ENCODE measurements at places on chromosomes 16 and 17.

- peak; percentile 49 for DNase-seq
Observed at GRCh38 chr16:87278191-87279093, 38.8 kb downstream of the C16orf95 start.

DNA sequence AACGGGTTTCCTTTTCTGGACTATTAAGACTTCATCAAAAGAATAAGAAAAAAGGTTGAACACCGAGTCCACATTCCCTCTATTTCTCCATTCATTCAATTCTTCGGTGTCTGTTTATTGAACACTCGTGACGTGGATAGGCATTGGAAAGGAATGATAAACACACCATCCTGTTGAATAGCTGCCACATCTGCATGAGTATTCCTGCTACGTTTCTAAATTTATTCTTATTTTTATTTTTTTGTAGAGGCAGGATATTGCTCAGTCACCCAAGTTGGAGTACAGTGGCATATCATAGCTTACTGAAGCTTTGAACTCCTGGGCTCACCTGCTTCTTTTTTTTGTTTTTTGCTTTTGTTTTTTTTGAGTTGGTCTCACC, 80.8 kb upstream of the CIBAR2 start:
- DNase-seq = no peak

- DNase-seq = no peak
Observed at GRCh38 chr17:78539781-78540180, 37.4 kb downstream of the DNAH17 start.

- no peak for DNase-seq
Observed at GRCh38 chr16:28180655-28181460, 30.9 kb downstream of the XPO6 start.

- DNase-seq = no peak
Observed at GRCh38 chr16:4395055-4395726, 21.2 kb downstream of the CORO7 start.

DNA sequence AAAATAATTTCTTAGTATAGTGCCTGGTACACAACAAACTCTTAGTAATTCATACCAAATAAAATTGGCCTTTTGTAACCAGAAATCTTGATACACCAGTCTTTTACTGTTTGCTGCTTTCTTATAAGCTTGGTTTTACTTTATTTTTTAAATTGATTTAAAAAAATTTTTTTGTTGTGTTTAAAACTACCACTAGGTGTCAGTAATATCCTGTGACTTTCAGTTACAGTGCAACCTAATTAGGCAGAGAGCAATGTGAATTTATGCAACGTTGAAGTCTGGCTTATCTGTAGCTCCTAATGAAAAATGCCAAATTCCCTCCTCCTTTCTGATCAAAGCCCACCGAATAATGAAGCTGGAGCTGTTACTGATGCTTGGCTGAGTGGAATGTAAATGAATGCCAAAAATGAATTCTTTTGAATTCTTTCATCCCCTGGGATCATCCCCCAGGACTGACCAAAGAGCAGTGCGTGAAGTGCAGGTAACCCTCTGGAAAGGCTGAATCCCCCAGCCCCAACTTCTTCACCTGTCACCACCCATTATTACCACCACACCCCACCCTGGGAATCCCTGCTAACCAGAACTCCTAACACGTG, 3.8 kb downstream of the ERCC4 start:
- peak; percentile 23 for DNase-seq

GRCh38 chr17:78430892-78431691, 52.6 kb downstream of the PGS1 start:
- no peak for DNase-seq

- DNase-seq = no peak
Observed at GRCh38 chr16:27273670-27274423, 5.3 kb upstream of the NSMCE1 start.

Measured in urinary bladder (tissue), 4 donors.